Stimulated activated CD4-positive, alpha-beta T cell treated with anti-CD3 and anti-CD28 coated beads, Interleukin-12 subunit alpha, Interleukin-12 subunit beta, amount 100 ng/mL, for 4 hours (primary cell): ENCODE measurements at places on chromosomes 1 and 21.

GRCh38 chr1:165861911-165862310 is 34.5 kb downstream of the UCK2 start:
- no peak for DNase-seq

- no peak for DNase-seq
Measured at GRCh38 chr1:92441697-92442342, 44.9 kb downstream of the GFI1 start.

DNA sequence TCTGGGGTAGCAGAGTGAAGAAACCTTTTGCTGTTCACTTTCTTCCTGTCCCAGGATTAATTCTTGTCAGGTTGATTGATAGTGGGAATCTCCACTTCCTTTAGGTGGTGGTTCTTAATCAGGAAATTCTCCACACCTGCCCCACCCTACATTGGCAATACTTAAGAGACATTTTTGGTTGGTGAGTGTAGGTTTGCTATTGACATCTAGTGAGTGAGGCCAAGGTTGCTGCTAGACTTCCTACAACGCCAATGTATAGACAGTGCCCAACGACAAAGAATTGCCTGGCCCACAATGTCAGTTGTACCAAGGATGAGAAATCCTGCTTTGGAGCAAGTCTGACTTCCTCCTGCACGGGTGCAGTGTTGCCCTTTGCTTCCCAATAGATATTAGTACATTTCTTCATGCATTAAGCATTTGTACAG is 38.5 kb downstream of the MAP3K7CL start:
- DNase-seq: no peak

DNA sequence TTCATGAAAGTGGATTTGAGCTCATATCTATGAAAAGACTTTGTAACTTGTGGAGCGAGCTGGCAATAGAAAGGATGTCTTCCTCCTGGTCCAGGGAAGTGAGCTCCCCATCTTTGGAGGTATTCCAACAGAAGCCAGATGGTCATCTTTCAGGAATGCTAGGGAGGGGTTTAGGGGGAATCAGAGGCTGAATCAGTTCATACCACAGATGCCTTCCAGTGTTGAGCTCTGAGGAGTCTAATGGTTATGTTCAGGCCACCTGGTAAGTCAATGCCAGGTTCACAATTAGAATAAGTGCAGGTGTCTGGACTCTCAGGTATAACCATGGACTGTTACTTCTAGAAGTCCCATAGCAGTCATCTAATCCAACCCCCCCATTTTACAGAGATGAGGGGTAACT is 119.1 kb downstream of the ACTL8 start:
- no peak for DNase-seq

GRCh38 chr1:18182398-18183160 is 75.0 kb downstream of the IGSF21 start:
- DNase-seq: no peak

- no peak for DNase-seq
Measured at GRCh38 chr21:45417951-45418300, 13.0 kb downstream of the COL18A1 start.

- no peak for DNase-seq
Measured at GRCh38 chr1:18573170-18573569, 57.5 kb upstream of the PAX7 start.

- DNase-seq: no peak
Measured at GRCh38 chr1:207365063-207365462, 43.6 kb downstream of the CD55 start.

DNA sequence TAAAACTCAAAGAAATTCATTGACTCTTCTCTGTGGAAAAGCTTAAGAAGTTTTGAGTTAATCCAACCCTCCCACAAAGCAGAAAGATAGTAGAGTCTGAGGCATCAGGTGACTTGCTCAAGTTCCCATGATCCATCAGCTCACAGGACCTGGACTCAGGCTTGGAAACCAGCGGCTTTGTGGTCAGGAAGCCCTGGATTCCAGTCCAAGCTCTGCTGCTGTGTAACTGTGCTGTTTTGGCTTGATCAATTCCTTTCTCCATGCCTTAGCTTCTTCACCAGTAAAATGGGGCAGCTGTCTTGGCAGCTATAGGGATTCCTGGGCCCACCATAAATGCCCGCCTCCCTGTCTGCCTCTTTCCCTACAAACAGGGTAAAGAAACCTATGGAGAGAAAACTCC is 180.2 kb downstream of the HIVEP3 start:
- no peak for DNase-seq

DNA sequence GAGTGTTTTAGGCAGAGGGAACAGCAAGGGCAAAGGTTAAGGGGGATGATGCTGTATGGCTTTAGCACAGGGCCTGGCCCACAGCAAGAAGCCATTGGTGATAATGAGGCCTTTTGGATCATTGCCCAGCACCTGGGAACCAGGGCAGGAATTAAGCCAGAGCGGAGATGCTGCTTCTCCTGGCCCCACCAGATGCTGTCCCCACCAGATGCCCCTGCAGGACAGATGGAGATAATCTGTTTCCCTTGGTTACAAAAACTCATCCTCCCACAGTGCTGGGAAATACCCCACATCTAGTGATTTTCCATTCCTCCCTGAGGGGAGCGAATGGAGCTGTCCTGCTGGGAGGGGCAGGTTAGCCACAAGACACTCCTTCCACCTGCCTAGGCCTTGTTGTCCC is 18.8 kb downstream of the OPRD1 start:
- no peak for DNase-seq

DNA sequence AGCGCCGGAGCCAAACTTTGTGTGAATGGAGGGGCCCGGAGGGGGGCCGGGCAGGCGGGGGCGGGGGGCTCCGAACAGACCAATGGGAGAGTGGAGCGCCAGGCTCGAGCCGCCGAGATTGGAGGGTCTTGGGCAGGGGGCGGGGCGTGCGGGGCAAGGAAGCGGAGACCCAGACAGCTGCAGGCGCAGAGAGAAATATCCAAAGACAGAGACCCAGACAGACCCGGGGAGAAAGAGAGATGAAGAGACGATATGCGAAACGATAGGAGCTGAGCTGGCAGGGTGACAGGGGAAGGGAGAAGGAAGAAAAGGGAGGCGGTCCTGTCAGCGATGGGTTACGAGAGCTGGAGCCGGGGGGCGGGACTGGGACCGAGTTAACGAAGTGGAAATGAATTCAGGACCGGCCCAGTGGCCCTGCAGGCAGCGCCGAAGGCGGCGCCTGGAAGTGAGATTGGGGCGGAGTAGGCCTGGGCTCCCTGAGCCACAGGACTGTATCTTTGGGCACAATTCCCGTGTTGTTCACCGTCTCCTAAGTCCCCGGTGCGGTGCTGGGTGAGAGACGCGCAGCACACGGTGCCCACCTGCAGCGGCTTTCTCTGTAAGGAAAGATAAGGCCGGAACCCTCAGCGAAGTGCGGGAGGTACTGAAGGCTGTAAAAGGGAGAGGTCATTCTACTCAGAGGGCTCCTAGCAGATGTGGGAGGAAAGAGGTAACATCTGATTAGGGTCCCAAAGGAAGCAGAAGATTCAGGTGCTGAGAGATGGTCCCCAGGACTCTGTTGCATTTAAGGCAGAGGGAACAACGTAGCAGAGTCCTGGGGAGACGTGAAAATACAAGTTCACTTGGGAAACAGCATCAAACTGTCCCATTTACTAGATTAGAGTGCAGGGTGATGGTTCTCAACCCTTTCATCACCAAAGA is 543 bp upstream of the KCNJ10 start:
- peak; percentile 66 for DNase-seq

DNA sequence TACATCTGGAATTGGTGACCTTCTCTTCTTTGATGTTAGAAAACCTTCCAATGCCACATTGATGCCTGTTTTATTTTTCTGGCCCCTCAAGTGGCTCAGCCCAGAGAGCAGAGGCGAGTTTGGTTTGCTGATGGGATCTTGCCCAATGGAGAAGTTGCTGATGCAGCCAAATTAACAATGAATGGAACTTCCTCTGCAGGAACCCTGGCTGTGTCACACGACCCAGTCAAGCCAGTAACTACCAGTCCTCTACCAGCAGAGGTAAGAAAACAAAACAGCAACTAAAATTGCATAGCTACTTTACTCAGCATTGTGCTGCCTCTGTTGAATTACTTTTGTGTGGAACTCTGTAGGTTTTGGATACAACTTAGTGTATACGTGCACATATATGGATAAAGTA is 97.6 kb downstream of the CC2D1B start:
- DNase-seq: no peak

DNA sequence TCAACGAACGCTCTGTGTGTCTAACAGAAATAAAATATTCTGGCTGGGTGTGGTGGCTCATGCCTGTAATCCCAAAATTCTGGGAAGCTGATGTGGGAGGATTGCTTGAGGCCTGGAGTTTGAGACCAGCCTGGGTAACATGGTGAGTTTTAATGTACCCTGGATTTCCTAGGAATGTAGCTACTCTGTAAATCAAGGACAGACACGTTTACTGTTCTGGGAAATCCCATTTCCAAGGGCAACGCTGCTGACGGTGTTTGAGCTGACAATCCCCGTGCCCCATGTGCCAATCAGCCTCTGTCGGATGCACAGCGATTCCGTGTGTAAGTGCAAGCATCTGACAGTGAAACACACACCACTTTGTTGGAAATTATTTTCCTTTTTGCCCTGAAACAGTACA is 8.0 kb downstream of the CORT start:
- no peak for DNase-seq

DNA sequence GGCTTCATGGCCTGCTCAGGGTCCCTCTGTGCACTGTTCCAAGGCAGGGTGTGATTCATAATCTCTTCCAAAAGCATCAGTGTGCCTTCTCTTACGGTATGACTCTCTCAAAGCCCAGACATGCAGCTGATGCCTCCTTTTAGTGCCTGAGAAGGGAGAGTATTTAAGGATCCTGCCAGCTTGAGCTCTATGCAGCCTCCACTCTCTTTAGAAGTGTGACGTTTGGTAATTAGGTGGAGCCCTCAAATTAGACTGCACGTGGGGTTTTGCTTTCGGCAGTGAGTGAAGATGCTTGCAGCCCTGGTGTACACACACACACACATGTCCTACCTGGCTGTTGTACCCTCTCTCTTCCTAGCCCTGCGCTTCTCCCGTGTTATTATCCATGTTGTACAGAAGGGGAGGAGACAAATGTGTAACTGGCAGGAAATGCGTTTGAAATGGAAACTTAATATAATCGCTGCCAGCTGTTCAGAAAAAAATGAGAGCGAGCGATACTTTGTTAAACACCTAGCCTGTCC is 2.6 kb upstream of the C1orf174 start:
- DNase-seq: no peak

GRCh38 chr1:42769811-42770210 is 2.8 kb downstream of the C1orf50 start:
- no peak for DNase-seq

GRCh38 chr1:53348486-53349368 is 20.9 kb upstream of the LRP8 start:
- DNase-seq: no peak

DNA sequence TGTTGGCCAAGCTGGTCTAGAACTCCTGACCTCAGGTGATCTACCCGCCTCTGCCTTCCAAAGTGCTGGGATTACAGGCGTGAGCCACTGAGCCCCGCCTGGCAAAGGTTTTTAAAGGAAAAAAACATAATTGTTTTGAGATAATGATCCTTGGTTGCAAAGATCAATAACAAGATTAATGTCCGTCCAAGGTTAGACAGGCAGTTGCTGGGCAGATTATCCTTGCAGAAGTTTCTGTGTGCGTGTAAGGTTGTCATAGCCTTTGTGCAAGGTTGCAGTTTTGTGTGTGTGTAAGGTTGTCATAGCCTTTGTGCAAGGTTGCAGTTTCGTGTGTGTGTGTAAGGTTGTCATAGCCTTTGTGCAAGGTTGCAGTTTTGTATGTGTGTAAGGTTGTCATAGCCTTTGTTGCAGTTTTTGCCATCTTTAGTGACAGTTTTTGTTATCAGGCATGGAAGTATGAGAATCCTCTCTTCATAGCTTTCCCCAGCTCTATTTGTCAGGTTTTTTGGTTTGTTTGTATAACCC is 3.6 kb downstream of the YBEY start:
- no peak for DNase-seq

GRCh38 chr1:45356186-45356585 is 15.9 kb upstream of the MUTYH start:
- DNase-seq: no peak

- no peak for DNase-seq
Measured at GRCh38 chr1:186286615-186287315, 88.3 kb downstream of the TPR start.

DNA sequence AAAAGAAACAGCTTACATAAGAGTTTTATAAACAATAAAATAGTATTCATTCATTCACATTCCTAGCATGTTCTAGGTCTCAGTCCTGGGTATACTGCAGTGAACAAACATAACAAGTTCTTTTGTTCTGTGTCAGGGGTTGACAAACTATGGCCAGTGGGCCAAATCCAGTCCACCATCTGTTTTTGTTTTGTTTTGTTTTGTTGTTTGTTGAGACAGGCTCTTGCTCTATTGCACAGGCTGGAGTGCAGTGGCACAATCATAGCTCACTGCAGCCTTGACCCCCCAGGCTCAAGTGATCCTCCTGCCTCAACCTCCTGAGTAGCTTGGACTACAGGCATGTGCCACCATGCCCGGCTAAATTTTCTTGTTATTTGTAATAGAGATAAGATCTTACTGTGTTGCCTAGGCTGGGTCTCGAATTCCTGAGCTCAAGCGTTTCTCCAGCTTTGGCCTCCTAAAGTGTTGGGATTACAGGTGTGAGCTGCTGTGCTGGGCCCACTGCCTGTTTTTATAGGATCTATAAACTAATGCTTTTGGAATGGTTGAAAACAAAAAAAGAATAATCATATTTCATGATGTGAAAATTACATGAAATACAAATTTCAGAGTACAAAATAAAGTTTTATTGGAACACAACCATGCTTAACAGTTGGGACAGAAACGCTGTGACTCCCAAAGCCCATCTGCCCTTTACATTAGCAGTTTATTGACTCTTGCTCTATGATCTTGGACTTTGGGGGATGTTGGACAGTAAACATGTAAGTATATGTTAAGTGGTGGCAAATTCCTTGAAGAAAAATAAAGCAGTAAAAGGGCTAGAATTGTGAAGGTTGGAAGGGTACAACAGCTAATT is 17.9 kb downstream of the CAPZA1 start:
- no peak for DNase-seq

GRCh38 chr1:7289694-7290093 is 481.4 kb upstream of the VAMP3 start:
- DNase-seq: no peak

DNA sequence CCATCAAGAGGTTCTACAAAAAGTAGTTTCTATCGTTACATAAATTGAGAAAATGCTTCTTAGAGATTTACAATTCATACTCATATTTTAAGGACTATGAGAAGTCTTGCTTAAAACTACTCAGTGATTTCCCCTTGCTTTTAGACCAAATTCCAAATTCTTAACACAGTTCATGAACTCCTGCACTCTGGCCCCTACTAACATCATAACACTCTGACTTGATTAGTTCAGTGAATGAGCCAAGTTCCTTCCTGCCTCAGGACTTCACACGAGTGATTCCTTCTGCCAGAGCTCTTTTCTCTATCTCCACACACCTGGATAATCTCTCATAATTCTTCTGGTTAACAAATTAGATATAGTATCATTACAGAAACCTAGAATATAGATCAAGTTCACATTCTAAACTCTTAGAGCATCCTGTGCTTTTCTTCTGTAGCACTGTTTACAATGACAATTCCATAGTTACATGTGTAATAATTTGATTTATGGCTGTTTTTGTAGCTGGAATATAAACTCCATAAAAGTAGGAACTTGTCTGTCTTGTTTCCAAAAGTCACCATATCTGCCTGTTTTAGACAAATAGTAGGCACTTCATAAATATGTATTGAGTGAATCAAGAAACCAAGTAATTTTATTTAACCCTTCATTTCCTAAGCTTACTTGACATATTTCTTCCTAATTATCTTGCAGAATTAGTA is 59.9 kb downstream of the NUF2 start:
- DNase-seq: no peak
